ENCODE measurements at places on chromosomes 6 and 20.

DNA sequence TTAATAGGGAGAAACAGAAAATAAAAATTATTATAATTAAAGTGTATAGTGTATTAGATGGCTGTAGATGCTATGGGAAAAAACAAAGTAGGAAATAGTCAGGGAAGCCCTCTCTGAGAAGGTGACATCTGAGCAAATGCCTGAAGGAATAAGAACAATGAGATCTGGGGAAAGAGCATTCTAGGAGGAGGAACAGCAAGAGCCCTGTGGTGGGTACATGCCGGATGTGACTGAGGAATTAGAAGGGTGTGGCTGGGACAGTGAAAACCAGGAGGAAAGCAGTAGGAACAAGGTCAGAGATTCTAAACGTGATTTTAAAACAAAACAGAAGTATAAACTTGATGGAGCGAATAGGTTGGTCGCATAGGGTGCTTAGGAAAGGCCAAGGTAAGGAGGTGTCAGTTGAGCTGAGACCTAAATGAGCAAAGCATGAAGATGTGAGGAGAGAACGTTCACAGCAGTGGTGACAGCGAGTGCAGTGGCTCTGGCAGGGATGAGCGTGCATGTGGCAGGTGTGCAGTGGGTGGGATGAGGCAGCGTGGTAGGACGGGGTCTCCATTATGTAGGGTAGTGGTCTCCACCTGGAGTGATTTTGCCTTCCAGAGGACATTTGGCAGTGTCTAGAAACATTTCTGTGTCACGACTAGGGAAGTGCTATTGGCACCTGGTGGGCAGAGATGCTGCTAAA, 97.1 kb upstream of the MRPS10 start:
- no peak for DNase-seq

- DNase-seq, result no peak
Measured at GRCh38 chr6:148249160-148249559, 93.5 kb upstream of the SASH1 start.

GRCh38 chr6:119676961-119677360, 327.4 kb upstream of the MAN1A1 start:
- no peak for DNase-seq

GRCh38 chr6:158174024-158174423, 5.9 kb downstream of the GTF2H5 start:
- DNase-seq, result no peak

DNA sequence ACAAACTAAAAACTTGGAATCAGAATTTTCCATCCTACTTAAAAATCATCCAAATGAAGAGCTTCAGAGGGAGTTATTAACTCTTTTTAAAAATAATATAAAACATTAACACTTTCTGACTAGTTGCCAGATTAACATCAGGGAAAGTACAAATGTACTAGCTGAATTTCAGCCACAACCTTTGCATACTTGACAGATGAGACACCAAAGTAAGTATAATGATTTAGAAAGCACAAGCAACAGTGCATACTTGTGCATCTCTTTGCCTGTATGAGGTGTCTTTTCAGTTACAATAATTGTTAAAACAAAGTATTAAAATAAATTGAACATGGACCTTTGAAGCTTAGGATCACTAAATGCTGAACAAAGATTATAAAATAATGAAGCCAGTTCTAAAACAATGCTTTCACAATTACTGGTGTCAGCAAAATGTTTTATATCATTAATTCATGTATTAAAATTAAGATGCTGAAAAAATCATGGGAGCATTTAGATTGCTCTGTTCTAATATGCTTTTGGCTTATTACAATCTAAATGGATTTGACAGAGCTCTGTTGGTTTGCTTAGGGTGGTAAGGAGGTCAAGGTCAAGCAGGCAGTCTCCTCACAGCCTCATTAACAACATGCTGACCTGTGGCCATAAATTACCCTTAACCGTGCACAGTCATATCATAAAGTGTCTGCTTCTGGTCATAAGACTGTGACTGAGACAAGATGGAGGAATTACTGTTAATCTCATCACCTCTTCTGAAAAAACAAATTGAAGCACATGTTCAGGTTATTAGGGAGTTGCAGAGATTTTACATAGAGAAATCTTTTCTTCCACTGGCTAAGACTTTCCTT, 15.1 kb downstream of the RNF217 start:
- no peak for DNase-seq

GRCh38 chr20:61524951-61525666, 273.0 kb downstream of the CDH4 start:
- no peak for DNase-seq

DNA sequence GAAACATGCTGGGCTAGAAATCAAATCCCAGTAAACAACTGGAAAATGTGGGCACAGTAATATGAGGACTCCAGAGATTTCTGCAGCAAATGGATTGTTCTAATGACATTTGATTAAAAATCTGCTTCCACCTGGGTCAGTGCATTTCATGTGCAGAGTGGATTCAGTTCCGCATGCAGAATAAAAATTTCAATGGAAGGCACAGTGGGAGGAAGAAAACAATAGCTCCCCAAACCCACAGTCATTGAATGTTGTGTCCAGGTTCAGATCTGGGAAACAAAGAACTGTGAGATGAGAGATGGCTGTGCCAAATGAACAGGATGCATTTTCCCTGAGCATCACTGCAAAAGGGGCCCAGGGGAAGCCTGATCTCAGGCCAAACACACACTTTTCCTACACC, 403.1 kb downstream of the BTBD9 start:
- no peak for DNase-seq

- DNase-seq, result no peak
Measured at GRCh38 chr6:6729971-6730370, 141.5 kb downstream of the LY86 start.

GRCh38 chr6:29519291-29520010, 31.7 kb upstream of the MAS1L start:
- DNase-seq, result no peak

DNA sequence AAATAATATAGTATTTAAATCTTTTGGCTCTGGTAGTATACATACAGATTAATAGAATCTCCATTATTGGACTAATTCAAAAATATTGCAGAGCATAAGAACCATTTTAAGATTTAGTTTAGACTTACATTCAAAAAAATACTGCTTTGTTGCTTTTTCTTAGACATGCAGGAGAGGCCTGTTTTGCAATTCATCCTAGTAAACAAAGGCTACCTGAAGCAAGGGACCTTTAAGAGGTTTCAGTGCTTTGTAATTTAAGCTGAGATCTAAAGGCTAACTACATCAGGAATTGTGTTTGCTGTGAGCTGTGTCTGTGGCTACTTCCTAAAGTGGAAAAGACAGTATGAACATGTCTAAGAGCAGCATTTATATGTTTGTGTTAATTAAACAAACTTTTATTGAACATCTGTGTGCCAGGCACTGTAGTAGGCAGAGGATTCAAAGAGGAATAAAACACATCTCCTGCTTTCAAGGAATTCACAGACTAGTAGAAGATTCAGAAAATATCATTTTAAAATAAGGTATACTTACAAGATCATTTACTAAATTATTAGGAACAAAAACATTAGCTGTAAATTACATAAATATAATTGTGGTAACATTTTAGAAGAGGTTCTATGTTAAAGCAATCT, 29.1 kb upstream of the CALHM6 start:
- DNase-seq, result no peak

- DNase-seq, result no peak
Measured at GRCh38 chr6:19004176-19004575, 617.0 kb downstream of the RNF144B start.

DNA sequence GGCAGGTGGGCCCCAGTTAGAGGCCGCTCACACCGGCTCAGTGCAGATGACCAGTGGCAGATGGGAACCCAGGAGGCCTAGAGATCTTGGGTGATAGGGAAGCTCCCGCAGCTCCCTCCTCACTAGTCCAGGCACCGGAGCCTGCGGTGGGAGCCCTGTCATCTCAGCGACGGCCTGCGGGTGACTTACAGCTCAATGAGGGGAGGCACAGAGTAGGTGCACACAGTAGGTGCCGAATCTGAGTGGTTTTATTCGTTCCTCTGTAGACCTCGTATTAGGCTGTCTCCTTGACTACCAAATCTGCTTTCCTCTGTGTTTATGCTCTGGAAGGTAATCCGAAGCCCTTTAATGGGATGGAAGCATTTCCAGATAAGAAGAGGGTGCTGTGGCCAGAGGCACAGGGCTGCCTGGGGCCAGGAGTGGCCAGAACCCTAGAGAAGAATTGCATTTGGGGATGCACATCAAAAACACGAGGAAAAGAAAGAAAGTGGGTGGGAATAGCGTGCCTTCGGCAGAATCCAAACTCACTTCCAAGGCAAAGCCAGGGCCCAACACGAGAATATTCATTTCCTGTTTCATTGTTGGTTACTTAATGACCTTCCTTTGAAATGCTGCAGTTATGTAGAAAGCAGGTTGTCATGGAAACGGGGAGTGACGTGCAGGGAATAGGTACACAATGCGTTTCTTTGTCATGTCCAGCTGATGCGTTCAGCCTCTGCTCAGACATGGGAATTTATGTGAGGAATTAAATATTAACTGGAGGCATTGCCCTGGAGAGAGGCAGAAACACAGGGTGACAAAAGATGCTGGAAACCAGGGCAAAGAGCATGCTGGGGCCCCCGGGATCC, 24.7 kb downstream of the MYT1 start:
- DNase-seq, result no peak

DNA sequence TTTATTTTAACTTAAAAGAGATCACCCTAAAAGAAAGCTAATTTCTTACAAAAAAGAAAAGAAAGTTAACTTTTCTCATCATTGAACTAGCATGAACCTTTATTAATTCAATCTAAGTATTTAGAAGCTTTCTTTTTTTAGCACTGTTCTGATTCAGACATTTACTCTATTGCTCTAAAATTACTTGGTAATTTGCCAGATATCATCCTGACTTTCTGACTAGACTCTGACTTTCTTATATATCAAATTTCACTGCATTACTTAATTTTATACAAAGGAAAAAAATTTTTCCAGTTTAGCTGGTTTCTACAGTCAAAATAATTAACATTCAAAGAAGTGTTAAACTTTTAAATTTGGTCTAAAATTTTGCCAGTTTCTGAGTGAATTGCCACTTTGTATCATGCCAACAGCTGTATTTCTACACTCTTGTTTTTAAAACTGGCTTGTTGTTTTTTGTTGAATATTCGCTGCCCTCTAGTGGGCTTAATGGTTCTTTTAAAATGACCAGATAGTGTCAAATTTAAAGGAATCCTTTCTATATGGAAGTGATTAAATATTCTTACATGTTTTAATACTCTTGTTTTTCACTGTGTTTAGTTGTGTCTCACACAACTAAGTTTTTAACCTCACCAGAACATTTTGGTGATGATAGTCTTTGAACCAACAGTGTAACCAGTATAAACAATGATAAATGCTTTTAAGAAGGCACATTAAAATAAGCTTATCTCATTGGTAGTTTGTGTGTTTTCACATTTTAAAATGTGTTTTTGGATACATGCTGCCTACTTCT, 102.0 kb downstream of the POPDC3 start:
- DNase-seq, result no peak

DNA sequence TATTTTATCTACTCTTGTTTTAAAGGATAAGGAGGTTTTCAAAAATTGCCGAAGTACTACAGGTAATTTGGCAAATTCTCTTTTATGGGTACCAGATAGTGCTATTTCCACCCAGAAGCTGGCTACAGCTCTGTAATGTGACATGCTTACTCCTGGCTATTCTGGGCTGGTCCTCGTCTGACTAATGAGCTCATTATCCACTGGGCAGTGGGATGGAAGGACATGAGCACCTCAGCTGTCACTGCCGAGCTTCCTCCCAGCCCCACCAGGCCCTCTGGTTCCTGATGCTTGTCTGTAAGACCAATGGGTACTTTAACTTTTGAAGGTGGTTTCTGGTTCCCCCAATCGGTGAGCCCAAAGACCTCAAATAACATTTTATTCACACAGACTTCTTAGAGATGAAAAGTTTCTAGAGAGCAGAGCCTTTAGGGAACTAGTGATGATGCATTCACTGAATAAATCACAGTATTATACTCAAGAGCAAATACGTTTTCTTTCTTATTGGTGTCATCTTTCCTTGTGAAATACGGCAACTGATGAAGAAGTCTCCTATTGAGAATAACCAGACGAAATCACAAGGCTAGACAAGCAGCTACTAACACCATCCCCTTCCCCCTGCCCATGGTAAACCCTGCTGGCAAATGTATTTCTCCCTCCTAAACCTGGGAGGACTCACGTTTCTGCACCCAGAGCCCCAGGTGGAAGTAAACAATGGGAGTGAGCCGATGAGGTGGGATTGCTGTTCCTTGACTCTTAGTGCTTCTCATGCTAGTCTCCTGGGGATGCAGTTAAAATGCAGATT, 80.8 kb downstream of the SLC22A3 start:
- DNase-seq, result no peak

- no peak for DNase-seq
Measured at GRCh38 chr6:129696028-129696418, 14.0 kb downstream of the ARHGAP18 start.

DNA sequence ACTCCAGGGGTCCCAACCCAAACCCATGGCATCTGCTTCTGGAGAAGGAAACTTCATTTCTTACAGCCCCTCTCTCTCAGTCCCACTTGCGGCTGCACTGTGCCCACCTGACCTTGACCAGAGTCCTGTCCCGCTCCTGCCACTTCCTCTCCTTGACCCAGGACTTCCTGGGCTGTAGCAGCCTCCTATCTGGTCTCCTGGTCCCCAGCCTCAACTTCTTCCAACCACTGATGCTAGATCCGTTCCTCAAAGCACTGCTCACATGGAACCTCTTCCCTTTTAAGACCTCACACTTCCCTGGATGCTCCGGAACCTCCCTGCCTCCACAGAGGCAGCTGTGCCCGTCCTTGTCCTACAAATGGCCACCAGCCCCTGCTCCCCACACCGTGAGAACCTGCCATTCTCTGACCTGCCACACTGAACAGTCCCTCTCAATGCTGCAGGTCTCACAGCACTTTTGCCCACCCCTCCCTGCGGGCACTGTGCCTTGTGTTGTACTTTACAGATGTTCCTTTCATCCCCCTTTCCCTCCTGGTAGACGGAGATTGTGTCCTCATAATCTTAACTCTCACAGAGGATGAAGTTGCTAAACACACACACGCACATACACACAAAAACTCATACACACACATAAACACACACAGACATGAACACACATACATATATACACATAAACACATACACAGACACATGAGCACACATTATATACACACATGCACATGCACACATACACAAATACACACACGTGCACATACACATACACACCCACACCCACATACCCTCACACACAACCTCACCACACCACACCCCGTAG, 59.6 kb upstream of the NXT1 start:
- DNase-seq, result no peak

GRCh38 chr6:109322825-109323224, 59.4 kb downstream of the CD164 start:
- no peak for DNase-seq

DNA sequence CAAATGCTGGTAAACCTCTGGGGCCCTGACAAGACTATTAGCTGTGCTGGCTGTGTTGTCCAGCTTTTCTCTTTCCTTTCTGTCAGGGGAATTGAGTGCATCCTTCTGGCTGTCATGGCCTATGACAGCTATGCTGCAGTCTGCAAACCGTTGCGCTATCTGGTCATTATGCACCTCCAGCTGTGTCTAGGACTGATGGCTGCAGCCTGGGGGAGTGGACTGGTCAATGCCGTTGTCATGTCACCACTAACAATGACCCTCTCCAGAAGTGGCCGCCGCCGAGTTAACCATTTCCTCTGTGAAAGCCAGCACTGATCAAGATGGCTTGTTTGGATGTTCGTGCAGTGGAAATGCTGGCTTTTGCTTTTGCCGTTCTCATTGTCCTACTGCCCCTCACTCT, 20.3 kb downstream of the OR2B6 start:
- no peak for DNase-seq
